Mucosa of gallbladder (tissue), 1 donor: ENCODE measurements at places on chromosomes 3 and 15. TPM values are rescaled to one million over a fixed set of nuclear protein-coding genes. Genes with fewer than 3 reads are reported as not detected.
A peak's percentile ranks its signal among the peaks of the same experiment; 100 is the strongest.

GRCh38 chr15:25436707-25437106 is 2.1 kb downstream of the UBE3A start:
- no peak for DNase-seq

GRCh38 chr15:79812541-79812940 is 84.3 kb downstream of the MTHFS start:
- DNase-seq = no peak

ZDHHC19 gene
- 1.2 TPM for total RNA-seq

GRCh38 chr3:98331329-98331728 is 22.3 kb upstream of the OR5K4 start:
- DNase-seq = no peak

- no peak for DNase-seq
Measured at GRCh38 chr15:34652726-34653033, 69.2 kb upstream of the GOLGA8B start.

DNA sequence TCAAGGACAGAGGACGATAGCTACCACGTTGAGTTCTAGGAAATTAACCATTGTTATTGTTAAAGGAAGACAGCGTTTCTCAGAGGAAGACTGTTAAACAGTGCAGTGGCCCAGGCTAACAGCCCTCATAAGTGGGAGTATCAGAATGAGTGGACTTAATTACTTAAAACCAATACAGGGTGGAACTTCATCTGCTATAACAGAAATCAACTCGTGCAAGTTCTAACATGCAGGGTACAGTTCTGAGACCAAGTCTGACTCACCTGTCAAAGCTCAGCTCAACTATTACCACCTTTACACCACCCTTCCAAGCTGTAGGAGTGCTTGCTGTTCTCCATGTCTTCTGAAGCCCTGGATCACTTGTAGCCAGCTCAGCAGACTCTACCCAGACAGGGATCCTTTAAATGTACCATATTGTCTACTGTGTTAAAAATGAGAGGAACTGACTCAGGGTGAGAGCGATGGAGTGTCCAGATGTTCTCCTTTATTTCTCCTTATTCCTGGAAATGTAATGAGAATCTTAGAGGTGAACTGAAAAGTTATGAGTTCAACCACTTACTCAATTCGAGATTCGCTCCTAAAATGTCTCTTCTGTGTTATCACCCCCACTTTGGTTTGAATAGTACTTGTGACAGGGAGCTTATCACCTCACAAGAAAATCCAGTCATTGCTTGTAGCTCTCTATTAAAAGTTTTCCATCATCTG is 26.5 kb downstream of the CD86 start:
- no peak for DNase-seq

- DNase-seq = no peak
Measured at GRCh38 chr15:46460431-46461094, 825.7 kb downstream of the SQOR start.

DNA sequence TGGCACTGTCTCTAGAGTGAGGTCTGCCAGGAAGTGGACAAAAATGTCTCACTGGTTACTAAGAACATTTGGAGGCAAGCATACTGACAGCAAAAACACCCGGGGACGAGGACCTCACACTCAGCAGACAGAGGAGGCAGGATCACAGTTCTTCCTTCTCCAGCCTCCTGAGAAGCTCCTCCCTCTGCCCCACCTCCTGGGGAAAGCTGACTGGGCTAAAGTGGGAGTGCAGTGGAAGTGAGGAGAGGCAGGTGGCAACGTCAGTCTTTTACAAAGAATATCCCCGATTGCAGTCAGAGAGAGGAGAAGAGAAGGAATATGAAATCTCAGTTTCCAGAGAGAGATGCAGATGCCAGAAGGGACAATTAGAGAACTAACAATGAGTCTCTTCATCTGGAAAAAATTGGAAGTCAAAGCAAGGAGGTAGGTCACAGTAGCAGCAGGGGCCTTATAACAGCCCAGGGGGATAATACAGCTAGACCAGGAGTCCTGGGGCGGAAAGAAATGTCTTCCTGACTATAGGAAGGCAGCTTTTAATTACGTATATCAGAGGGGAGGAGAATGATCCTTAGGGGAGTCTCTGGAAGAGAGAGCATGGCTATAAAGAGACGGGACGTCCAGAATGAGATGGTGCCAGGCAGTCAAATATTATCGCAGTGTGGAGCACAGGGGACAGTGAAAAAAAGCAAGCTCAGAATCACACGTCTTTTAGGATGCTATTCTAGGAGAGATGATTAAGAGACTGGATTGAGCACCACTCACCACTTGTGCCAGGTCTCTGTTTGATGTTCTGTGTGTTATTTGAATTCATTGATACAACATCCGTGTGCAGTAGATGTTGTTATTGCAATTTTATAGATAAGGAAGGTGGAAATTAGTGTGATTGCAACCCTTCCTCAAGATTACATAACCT is 47.2 kb downstream of the LEO1 start:
- DNase-seq = no peak

- no peak for DNase-seq
Measured at GRCh38 chr15:56992725-56993124, 74.3 kb downstream of the TCF12 start.

- no peak for DNase-seq
Measured at GRCh38 chr15:45116482-45117307, 2.6 kb downstream of the DUOXA2 start.

- no peak for DNase-seq
Measured at GRCh38 chr15:70430069-70430468, 332.4 kb upstream of the TLE3 start.

WNT7A gene
- 4.7 TPM for total RNA-seq

GRCh38 chr3:128267541-128267940 is 114.3 kb downstream of the EEFSEC start:
- no peak for DNase-seq

GRCh38 chr3:141412087-141412935 is 44.0 kb downstream of the ZBTB38 start:
- peak; percentile 57 for DNase-seq

- DNase-seq = no peak
Measured at GRCh38 chr3:52106951-52107611, 47.1 kb downstream of the POC1A start.

GRCh38 chr15:42704492-42704926 is 32.4 kb downstream of the CDAN1 start:
- DNase-seq = peak; percentile 70

GRCh38 chr15:63582718-63583426 is 14.3 kb upstream of the FBXL22 start:
- no peak for DNase-seq

CTXN2 gene
- 0.06 TPM for total RNA-seq

- no peak for DNase-seq
Measured at GRCh38 chr3:177694316-177694715, 497.0 kb upstream of the TBL1XR1 start.

DNA sequence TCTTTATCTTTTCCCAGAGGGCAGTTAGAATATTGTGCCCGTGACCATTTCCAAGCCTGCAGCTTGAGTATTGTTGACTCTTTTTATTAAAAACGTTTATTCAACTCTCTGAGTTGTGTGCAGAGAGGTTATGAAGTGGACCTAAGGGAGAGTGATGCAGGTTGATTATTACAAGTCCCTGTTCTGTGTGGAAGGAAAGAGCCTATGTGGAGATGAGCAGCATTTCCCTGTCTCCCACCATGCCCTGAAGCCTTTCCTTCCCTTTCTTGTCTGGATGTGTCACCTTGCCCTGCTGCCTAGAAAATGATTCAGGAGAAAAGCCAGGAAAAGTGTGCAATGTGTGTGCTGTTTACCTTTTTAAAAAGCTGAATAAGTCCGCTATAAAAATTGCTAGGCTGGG is 19.4 kb downstream of the ZPLD1 start:
- DNase-seq = no peak

GRCh38 chr3:177591379-177591778 is 394.1 kb upstream of the TBL1XR1 start:
- peak; percentile 20 for DNase-seq

- no peak for DNase-seq
Measured at GRCh38 chr15:83099290-83099689, 8.2 kb upstream of the TM6SF1 start.

DNA sequence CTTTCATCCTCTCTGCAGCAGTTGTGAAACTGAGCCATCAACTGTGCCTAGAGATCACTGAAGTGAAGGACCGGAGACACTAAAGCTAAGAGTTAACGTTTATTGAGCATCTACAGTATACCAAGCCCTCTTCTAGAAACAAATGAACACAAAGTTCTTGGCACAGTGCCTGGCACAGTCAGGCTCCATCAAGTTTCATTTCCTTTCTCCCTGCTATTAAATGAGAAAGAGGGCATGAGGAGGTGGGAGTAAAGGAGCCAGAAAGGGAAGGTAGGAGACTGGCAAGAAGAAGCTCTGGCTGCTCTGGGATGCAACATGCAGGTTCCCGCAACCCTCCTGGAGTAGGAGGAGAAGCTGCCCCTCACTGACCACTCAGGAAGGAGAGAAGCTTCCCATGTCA is 30.6 kb downstream of the CYP19A1 start:
- DNase-seq = no peak

DNA sequence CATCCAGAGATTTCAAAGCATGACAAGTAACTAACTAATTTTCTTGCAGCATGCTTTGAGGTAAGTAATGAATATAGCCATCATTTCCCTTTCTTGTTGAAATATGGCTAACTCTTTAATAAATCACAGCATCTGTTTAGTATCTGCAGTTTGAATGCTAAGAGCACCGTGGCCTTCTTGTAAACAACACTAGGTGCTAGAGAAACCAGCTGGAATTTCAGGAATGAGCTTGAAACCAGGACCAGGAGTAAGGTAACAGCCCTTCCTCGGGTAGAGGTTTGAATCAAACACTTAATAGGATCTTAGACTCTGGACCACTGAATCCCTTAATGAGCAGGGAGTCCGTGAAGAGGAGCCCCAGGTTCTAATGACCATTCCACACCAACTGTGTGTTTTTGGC is 13.6 kb downstream of the CALML4 start:
- DNase-seq = no peak

GRCh38 chr3:38960953-38961622 is 90.7 kb downstream of the SCN11A start:
- DNase-seq = peak; percentile 71

- no peak for DNase-seq
Measured at GRCh38 chr3:187082758-187083375, 56.4 kb downstream of the RPL39L start.

DNA sequence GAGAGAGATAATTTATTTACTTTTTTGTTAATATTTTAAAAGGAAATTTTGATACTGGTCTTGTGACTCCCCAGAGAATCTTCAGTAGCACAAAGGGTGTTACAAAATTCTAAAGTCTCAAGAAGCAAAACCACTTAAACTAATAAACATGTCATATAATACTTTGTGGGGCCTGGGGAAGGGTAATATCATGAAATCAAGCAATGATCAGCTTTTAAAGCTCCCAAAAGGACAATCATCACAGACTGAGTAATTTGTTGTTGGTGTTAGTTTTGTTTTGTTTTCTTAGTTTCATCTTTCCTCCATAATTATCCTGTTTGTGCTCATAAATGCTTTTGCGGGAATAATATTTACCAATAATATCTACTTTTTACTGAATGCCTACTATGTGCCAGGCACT is 55.0 kb downstream of the TMEM212 start:
- no peak for DNase-seq

DMXL2 gene
- 25.8 TPM for total RNA-seq

DNA sequence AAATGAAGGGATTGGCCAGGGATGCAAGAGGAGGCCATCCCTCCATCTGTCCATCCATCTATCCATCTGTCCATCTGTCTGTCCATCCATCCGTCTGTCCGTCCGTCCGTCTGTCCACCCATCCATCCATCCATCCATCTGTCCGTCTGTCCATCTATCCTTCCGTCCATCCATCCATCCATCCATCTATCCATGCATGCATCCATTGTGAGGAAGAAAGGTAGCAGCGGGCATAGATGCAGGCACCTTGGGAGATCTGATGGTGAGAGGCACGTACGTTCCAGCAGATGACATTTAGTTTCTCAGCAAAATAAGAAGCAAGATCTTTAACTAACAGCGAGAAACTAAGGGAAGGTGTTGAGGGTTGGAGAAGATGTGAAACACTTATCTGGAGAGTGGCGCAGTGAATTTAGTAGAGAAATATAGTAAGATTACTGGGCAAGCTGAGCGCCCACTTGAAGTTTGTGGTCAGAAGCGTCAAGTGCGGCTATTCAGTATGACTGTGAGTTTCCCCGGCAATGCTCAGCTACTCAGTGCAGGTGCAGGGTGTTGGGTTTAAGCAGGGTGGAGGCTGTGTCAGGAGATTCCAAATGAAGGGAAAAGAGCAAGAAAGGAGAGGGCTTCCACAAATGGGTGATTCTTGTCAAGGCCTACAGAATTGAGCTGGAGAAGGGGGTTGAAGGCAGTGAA is 22.4 kb upstream of the SRP14 start:
- no peak for DNase-seq

VGLL3 gene
- 39.2 TPM for total RNA-seq

CLDN1 gene
- 38.2 TPM for total RNA-seq

LEKR1 gene
- 2.2 TPM for total RNA-seq

- no peak for DNase-seq
Measured at GRCh38 chr15:87638554-87639083, 617.9 kb downstream of the NTRK3 start.

GRCh38 chr3:139758654-139759291 is 81.0 kb upstream of the NMNAT3 start:
- DNase-seq = no peak

CCDC39 gene
- not detected for total RNA-seq

DGKG gene
- 7.3 TPM for total RNA-seq

DNA sequence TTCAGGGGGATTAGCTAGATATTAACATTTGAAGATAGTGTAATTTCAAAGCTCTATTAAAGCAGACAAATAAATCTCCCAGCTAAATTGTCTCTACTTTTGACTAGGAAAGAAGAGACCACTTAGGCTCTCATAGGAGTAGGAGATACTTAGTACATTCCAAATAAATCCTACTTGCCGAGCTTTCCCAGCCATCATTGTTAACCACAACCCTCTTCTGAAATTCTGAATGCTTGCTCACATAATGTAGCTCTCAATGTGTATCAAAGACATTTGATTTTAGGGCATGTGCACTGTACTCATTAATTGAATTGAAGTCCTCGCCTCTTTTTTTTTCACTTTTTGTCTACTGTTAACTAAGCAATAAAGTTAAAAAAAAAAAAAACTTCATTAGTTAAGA is 598.2 kb upstream of the ADAMTS9 start:
- DNase-seq = no peak

DNA sequence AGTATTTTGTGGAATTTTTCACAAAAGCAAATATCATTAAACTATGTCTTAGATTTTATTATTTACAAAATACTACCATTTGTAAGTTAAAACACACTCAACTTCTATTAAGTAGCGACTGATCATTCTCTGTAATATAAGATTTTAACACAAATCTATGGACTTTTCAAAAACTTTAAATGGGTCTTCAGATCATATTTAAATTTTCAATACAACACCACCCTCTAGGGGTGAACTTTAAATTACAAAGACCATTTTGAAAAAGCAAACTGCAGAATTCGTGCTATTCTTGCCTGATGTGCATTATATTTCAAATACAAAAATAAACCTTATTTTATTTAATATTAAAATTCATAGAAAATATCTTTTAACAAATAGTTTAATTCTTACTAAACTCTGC is 8.2 kb upstream of the VGLL4 start:
- no peak for DNase-seq

DNA sequence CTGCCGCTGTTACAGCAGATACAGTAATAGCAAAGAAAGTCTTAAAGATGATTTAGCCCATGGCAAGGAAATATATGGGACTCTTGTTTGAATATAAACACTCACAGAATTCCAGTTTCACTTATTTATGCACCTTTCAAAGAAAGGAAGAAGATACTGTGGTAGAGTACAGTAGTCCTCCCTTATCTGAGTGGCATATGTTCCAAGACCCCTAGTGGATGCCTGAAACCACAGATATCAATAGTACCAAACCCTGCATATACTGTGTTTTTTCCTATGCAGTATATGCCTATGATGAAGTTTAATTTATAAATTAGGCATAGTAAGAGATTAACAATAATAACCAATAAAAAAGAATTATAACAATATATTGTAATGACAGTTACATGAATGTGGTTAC is 8.2 kb downstream of the MAP2K1 start:
- DNase-seq = no peak

SH3GL3 gene
- not detected for total RNA-seq
